Activated naive CD8-positive, alpha-beta T cell treated with anti-CD3 and anti-CD28 coated beads, Interleukin-2, amount 10 ng/mL, durations not matched to agents 7 days and 5 days (primary cell): ENCODE measurements at places on chromosomes 3 and 15. TPM values are rescaled to one million over a fixed set of nuclear protein-coding genes. Genes with fewer than 3 reads are reported as not detected.
A peak's percentile ranks its signal among the peaks of the same experiment; 100 is the strongest.

- no peak overlapping the region for H3K27ac ChIP-seq
- no peak overlapping the region for H3K4me3 ChIP-seq
- H3K27me3 ChIP-seq: no peaks in the 10 kb centered on the region
- peak; percentile 5 for DNase-seq
- peaks cover 9% of the 10 kb centered on the region for H3K4me1 ChIP-seq
- peaks cover 12% of the 10 kb centered on the region for H3K36me3 ChIP-seq
Observed at GRCh38 chr3:195224156-195224979, 46.6 kb downstream of the XXYLT1 start.

DNA sequence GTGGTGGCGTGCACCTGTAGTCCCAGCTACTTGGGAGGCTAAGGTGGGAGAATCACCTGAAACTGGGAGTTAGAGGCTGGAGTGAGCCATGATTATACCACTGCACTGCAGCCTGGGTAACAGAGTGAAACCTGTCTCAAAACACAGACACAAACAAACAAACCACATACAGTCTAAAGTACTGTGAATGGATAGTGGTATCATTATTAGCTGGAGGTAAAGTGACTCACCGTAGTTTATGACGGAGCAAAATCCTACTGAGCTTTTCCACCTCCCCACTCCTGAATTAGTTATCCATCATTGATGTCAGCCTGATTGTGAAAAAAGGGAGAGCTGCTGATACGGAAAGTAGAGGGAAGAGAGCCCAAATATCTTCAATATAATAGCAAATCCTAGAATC is 3.2 kb upstream of the CNOT10 start:
- no peak overlapping the region for H3K27ac ChIP-seq
- no peak overlapping the region for H3K4me3 ChIP-seq
- H3K4me1 ChIP-seq: peaks cover 16% of the 10 kb centered on the region
- H3K27me3 ChIP-seq: peaks cover 5% of the 10 kb centered on the region
- DNase-seq: no peak
- H3K36me3 ChIP-seq: peaks cover 5% of the 10 kb centered on the region

CATSPER2 gene
- 2.2 TPM for total RNA-seq

DNA sequence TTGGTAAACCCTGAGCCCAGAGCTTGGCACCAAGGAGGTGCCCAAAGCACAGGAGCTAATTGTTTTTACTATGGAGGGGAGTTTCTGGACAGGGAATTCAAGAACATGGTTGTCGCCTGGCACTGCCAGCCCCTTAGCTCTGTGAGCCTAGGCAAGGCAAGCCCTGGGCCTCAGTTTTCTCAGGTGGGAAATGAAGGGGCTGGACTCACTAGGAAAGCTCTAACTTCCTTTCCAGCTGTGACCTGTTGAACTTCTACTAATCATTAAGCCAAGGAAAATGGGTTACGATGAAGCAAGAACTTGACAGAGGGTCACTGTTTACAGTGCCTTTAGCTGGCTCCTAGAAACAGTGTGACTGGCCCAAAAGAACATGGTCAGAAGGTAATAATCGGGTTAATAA is 277.2 kb downstream of the SHQ1 start:
- no peaks in the 10 kb centered on the region for H3K36me3 ChIP-seq
- no peak for DNase-seq
- no peak overlapping the region for H3K4me3 ChIP-seq
- H3K27me3 ChIP-seq: no peaks in the 10 kb centered on the region

LOXL1 gene
- 10.5 TPM for total RNA-seq

HOMER2 gene
- total RNA-seq: 6.3 TPM

CHRM5 gene
- total RNA-seq: not detected

ASB14 gene
- total RNA-seq: not detected

ROBO2 gene
- total RNA-seq: not detected

GRCh38 chr3:61814674-61815073 is 253.3 kb downstream of the PTPRG start:
- H3K27ac ChIP-seq: no peak overlapping the region
- no peaks in the 10 kb centered on the region for H3K36me3 ChIP-seq
- H3K4me3 ChIP-seq: no peak overlapping the region
- DNase-seq: no peak
- no peaks in the 10 kb centered on the region for H3K4me1 ChIP-seq

DNA sequence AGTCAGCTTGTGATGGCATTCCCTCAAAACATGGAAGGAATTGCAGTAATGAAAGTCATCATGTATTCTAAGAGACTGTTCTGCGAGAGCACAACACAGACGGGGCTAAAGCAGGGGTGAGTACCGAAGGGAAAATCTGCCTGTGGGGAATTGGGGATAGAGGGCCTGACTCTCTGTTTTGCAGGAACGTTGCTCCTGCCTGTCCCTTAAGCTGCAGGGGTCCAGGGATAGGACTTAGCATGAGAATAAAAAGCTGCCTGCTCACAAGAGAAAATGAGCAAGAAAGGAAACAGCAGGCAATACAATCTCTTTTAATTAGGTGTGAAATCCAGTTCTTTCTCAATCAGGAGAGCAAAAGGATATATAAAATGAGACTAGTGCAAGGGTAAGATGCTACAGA is 62.2 kb downstream of the TIGIT start:
- no peaks in the 10 kb centered on the region for H3K4me1 ChIP-seq
- H3K27me3 ChIP-seq: no peaks in the 10 kb centered on the region
- DNase-seq: no peak
- no peak overlapping the region for H3K4me3 ChIP-seq
- no peaks in the 10 kb centered on the region for H3K36me3 ChIP-seq
- H3K27ac ChIP-seq: no peak overlapping the region

- no peaks in the 10 kb centered on the region for H3K36me3 ChIP-seq
- peaks cover 7% of the 10 kb centered on the region for H3K27me3 ChIP-seq
- DNase-seq: no peak
- H3K4me3 ChIP-seq: no peak overlapping the region
- peaks cover 1% of the 10 kb centered on the region for H3K4me1 ChIP-seq
- no peak overlapping the region for H3K27ac ChIP-seq
Observed at GRCh38 chr3:30984855-30985749, 90.6 kb upstream of the GADL1 start.

DNA sequence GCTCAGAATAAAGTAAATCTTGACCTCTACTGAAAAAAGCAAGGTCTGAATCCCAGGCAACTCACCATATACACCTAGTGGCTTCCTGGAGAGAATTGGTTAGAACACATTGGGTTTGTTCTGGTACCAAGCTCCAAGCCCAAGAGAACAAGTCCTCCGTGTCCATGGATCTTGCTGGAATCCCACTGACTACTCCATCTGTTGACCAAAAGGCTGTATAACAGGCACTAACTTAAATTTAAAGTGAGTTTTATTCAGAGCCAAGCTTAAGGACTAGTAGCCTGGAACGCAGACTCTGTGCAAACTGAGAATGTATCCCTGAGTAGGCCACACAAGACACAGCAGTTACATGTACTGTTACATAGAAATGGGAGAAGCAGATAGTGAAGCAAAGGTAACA is 342.1 kb upstream of the LRRC3B start:
- no peak for DNase-seq
- H3K4me1 ChIP-seq: no peaks in the 10 kb centered on the region
- H3K27me3 ChIP-seq: no peaks in the 10 kb centered on the region

HHLA2 gene
- total RNA-seq: 4.0 TPM

CHRNB4 gene
- not detected for total RNA-seq

DNA sequence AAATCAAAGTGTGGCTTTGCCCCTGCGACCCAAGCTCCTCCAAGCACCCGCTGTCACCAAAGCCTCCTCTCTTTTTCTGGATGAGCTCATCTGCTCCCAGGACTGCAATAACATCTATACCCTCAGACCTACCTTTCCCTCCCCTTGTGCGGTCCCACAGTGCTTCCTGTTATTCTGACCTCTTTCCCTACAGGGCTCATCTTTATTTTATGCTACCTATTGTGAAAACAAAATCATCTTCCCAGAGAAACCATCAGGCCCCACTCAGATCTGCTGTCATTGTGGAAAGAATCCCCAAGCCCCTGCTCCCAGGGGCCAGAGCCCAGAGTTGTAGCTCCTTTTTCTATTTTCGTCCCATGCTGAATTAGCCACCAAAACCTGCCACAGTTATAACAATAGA is 162.2 kb downstream of the MEIS2 start:
- H3K4me3 ChIP-seq: no peak overlapping the region
- H3K4me1 ChIP-seq: no peaks in the 10 kb centered on the region
- H3K36me3 ChIP-seq: no peaks in the 10 kb centered on the region

BNC1 gene
- not detected for total RNA-seq

GRCh38 chr3:58874248-58874741 is 175.5 kb downstream of the CFAP20DC start:
- H3K4me3 ChIP-seq: no peak overlapping the region
- no peak for DNase-seq
- no peak overlapping the region for H3K27ac ChIP-seq
- H3K4me1 ChIP-seq: peaks cover 5% of the 10 kb centered on the region
- H3K36me3 ChIP-seq: no peaks in the 10 kb centered on the region

GRCh38 chr3:167113035-167113830 is 266.9 kb downstream of the ZBBX start:
- no peaks in the 10 kb centered on the region for H3K36me3 ChIP-seq
- H3K27me3 ChIP-seq: no peaks in the 10 kb centered on the region
- H3K4me3 ChIP-seq: no peak overlapping the region
- no peaks in the 10 kb centered on the region for H3K4me1 ChIP-seq

- peaks cover 3% of the 10 kb centered on the region for H3K27me3 ChIP-seq
- no peak overlapping the region for H3K27ac ChIP-seq
- peaks cover 5% of the 10 kb centered on the region for H3K36me3 ChIP-seq
Observed at GRCh38 chr3:72728329-72728889, 119.8 kb downstream of the SHQ1 start.
